Stimulated activated naive CD4-positive, alpha-beta T cell (primary cell): ENCODE measurements at places on chromosomes 2 and 18.

- no peak for DNase-seq
Observed at GRCh38 chr2:7852546-7852945, 829.3 kb upstream of the ID2 start.

GRCh38 chr2:199228887-199229819 lies 228.6 kb downstream of the SATB2 start:
- no peak for DNase-seq

GRCh38 chr2:127065299-127065939 lies 41.5 kb downstream of the BIN1 start:
- no peak for DNase-seq

DNA sequence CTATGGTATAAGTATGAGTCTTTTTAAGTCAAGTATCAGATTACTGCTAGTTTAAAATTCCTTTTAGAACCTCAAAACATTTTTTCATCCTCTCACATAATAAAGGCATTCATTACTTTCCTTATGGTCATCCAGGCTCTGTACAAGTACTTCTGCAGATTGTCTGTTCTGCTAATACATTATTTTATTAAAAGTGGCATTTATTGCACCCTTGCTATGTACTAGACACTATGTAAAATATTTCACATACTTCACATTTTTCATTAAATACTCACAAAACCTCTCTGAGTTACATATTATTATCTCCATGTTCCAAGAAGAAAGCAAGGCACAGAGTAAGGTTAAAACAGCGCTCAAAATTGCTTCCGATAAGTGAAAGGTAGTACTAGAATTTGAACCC lies 84.1 kb downstream of the RAPH1 start:
- no peak for DNase-seq

DNA sequence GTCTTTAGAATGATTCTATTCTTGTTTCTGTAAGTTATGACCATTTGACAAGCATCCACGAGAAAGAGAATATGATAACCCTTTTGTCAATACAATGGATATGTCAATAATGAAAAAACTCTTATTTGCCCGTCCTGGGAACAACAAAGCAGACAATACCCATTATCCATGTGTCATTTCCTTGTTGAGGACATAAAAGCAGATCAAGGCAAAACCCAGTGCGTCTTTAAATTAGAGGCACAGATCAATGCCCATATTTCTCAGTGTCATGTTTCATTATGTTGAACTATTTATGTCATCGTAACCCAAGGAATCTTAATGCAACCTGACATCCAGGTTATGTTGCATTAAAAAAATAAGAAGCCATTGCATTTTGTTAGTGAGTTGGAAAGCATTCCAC lies 365.0 kb upstream of the CELF4 start:
- DNase-seq, result no peak

- no peak for DNase-seq
Observed at GRCh38 chr18:23714576-23714975, 25.3 kb downstream of the LAMA3 start.

DNA sequence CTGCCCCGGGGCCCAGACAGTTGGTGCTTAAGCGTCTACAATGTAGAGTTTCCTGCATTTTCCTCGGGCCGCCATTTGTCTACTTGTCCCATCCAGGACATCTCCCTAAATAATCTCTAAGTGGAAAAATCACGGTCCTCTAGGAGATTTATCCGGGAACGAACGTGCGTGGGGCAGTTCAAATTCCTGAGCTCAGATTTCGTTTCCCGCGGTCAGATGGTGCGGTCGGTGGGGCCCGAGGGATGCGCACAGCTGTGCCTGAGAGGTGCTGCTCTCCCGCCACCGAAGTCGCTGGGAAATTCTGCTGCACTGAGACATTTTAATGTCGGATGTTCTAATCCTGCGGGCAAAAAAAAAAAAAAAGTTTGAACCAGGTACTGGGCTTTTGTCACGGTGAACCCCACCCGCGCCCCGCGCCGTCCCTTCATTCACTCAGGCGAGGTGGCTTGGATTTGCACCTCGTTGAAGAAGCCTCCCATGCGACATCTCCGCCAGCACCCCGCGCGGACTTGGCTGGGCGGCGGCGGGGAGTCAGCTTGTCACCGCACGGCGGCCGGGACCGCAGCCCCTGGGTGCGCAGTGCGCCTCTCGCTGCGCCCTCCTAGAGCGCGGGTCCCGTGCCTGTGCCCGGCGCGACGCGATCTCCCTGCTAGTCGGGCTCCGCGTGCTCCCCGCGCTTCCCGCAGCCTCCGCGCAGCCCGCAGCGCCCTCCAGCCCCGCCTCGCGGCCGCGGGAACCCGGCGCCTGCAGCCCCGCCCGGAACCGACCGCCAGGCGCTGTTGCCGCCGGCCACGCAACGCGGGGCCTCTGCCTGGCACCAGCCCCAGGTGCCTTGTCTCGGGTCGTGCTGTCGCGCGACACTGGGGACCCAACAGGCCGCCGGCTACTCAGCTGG lies 191.9 kb upstream of the TCF4 start:
- no peak for DNase-seq

DNA sequence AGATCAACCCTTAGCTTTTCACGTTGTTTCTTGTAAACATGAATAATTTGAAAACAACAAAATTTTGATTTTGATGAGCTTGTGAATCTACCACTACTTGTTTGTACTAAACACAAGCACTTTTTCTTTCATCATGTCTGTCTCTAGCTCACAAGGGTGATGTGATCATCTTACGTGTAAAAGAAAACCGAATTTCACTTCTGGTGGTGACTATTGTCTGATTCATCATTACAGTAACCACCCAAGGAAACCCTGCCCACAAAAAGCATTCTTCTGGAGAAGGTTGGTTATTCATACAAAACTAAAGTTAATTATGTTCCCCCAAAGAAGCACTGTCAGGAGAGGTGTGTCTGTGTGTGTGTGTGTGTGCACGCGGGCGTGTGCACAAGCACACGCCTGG lies 285.4 kb downstream of the ZNF516 start:
- no peak for DNase-seq

DNA sequence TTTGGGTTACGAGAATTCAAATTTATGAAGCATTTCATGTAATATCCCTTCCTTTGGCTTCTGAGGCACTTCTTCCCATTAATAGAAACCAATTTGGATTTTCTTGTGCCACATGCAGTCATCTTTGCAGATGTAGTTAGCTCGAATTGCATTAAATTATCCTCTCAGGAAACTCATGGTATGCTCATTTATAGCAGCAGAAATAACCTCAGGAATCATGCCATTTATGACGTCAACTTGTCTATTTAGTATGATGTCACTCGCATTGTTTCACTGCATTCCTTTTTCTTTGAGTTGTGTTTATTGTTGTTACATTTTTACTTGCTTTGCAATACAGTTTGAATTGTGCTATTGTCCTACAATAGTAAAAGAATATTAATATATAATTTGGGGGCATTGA lies 163.8 kb downstream of the RBM43 start:
- no peak for DNase-seq

DNA sequence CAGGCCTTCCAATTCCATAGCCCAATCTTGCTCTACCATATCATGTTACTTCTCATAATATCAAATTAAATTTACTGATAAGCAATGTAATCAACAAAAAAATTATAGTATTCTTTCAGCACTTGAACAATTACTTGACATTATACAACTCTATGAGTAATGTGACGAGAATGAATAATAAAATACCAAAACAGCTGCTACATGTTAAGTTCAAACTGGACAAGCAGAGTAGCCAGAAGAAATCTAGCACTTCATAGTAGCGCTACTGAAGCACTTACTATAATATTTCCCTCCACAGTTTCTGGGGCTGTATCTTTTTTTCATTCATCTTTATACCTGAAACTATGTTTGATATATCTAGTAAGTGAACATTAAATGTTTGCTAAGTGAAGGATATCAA lies 14.9 kb downstream of the PPP3R1 start:
- no peak for DNase-seq

- DNase-seq, result no peak
Observed at GRCh38 chr2:12313445-12314126, 403.1 kb upstream of the TRIB2 start.

DNA sequence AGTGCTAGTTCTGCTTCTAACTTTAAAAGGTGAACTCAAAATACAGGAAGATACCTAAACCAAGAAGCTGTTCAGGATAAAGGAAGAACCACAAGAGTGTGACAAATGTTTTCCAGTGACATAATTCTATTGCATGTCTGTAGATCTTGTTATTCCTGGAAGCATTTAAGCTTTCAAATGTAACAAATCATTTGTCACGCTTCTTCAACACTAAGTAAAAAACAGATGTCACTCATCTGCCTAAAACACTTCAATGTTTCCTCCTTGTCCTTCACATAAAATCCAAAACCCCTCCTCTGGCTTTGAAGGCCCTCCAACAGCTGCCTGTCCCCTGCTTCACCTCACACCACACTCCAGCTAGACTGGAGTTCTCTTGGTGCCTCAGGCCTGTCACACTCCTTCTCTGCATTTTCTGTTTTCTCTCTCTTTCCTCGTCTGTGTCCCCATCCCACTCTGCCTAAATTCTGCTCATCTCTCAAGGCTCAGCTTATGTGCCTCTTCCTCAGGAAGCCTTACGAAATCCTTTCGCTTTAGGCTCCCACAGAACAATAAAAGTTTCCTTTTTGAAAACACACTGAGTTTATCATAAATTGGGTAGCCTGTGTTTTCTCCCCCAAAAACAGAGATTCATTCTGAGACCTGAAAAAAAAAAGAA lies 6.4 kb upstream of the CLEC4F start:
- no peak for DNase-seq

- peak; percentile 84 for DNase-seq
Observed at GRCh38 chr2:86441882-86442641, 891 bp downstream of the KDM3A start.

DNA sequence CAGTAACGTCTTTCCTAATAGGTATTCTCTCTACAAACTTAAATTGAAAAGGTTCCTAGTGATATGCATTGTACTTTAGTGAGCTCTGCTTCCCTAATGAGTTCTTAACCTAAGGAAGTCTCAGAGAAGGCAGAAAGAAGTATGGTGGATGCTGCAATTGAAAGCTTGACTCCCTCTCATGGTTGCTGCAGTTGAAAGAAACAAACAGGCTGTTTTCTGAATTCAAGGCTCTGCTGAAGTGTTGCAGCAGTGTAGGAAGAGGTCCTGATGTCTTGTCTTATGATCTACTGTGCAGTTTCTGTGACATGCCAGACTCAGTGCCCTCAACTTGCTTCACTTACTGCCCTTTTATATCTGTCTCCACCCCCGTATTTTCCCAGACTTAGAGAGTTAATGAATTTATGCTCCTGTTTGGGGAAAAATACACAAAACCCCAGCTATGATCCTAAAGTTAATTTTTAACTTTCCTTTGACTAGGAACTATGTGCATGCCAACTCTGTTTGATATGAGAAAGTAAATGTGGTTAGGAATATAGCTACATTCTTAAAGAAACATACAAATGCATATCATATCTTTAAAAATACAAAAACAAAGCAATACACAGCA lies 655.3 kb upstream of the FAM98A start:
- DNase-seq, result no peak

GRCh38 chr18:46891742-46892214 lies 25.5 kb downstream of the PIAS2 start:
- DNase-seq, result no peak

DNA sequence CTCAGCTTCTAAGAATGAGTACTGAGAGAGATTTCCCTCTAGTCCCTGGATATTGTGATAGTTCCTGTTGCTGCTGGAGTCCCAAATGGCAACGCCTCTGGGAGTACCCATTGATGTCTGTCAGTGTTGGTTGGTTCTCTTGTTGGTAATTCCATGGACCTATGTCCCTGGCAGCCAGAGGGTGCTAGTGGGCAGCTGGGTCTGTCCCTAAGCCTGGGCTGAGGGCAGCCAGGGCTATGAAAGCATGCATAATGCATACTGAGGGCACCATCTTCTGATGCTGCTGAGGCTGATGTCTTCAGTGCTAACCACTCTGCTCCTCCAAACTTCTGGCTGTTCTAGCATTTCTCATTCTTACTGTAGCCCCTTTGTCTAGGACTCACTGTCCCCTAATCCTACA lies 35.9 kb downstream of the NABP1 start:
- no peak for DNase-seq

GRCh38 chr2:53233759-53234547 lies 533.7 kb upstream of the CHAC2 start:
- DNase-seq, result no peak

- DNase-seq, result no peak
Observed at GRCh38 chr2:217147818-217148217, 288.0 kb upstream of the TNP1 start.

- DNase-seq, result no peak
Observed at GRCh38 chr2:127475788-127476187, 50.5 kb downstream of the IWS1 start.

DNA sequence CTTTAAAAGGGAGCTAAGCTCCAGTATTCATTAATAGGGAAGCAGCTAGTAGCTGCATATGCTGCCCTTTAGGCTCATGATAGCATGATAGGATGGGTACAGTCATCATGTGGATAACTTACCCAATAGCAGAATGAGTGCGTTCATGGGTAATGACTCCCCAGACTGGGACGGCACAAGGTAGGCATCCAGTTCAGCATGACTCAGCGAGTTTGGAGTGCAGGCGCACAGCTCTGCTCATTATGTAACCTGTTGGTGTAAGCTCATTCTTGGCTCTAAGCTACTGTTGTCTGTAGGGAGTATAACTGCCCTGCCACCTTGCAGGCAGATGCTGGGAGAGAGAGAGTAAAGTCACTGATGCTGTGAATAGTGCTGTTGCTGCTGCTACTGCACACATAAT lies 209.2 kb upstream of the SYT4 start:
- no peak for DNase-seq

- DNase-seq, result peak; percentile 58
Observed at GRCh38 chr2:42859006-42859552, 66.7 kb upstream of the HAAO start.

DNA sequence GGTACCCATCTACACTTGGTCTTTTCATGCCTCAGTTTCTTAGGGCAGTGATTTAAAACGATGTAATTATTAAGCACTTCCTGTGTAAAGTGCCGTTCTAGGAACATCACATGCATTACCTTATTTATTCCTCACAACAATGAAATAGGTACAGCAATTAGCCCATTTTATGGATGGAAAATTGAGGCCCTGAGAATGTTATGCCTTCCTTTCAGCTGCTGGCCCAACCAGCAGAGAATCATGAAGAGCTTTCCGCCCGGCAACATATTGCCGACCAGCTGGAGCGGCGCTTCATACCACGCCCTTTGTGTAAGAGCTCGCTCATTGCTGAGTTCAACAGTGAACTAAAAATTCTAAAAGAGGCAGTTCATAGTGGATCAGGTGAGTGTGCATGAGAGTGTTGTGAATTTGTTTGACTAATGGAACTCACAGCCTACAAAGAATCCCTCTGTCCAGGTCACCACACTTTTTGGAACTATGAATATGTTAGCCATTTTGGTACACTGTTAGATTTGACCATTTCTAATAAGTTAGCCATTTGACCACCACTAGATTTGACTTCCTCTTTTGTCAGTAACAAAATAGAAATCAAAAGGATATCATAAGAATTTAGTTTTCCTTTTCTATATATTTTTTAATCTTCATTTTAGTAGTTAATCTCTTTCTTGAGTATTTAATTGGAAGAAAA lies 25.6 kb upstream of the RPE start:
- DNase-seq, result no peak

DNA sequence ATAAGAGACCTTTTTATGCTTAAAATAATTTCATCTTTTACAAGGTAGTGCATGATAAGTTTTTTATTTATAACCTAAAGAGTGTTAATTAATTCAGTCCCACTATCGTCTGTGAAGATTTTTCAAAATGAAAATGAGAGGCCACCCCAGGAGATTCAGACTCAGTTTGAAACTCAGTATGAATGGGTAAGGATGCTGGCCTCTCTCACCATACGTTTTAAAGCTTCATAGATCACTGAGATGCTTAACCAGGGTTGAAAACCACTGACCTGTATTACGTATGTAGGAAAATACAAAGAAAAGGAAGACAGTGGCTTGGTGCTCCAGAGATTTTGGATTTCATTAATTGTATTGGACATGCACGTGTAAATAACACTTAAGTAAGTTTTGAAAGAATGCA lies 278.7 kb downstream of the FSIP2 start:
- DNase-seq, result no peak
